Thyroid gland (tissue), 4 donors: ENCODE measurements at places on chromosomes 3 and 15.

DNA sequence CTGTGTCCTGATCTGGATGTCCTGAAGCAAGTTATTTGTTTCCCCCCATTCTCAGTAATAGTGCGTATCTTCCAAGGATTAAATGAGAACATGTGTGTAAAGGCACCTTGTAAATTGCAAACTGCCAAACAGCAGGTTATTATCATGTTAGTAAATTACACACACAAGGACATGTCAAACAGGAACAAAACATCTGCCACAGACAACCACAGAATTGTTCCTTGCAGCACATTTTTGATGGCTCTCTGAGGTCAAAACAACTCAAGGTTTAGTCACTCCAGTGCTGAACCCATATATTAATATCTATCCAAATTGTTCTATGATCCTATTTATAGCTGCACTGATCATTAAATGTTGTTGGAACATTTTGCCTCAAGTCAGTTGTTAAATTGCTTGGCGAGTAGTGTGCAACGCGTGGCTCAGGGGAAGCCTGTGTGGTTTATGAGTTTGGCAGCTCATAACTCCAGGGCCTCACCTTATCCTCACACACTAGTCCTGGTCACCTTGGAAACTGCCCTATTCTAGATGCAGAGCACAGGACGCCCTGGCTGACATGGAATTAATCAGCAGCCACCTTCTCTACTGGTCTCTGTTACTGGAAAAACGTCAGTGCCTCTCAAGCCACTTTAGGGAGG lies 46.3 kb upstream of the CDV3 start:
- DNase-seq, result no peak

GRCh38 chr15:51714911-51715310 lies 22.5 kb downstream of the LYSMD2 start:
- no peak for DNase-seq

GRCh38 chr3:38623539-38623938 lies 25.9 kb downstream of the SCN5A start:
- no peak for DNase-seq

GRCh38 chr15:89363133-89363532 lies 28.5 kb upstream of the POLG start:
- no peak for DNase-seq

DNA sequence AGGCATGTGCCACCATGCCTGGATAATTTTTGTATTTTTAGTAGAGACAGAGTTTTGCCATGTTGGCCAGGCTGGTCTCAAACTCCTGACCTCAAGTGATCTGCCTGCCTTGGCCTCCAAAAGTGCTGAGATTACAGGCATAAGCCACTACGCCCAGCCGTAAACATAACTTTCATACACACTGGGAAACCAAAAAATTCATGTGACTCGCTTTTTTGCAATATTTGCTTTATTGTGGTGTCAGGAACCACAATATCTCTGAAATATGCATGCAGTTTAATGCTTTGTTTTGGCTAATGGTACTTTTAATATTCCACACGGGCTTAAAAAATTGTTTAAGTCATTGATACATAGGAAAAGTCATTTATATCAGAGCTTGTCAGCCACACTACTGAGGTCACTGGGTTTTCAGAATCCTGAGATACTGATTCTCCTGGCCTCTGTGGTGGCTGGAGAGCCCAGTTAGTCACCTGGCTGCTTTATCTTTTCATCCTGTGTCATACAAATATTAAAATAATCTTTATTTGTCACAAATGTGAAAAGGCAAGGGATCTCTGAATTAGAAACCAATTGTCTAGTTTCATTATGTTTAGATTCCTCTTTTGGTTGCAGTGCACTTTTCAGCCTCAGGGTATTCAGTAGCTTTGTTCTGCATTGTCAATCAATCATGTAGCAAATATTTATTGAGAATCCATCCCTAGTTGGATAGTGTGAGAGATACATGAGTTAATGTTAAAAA lies 10.0 kb downstream of the TMEM62 start:
- no peak for DNase-seq

DNA sequence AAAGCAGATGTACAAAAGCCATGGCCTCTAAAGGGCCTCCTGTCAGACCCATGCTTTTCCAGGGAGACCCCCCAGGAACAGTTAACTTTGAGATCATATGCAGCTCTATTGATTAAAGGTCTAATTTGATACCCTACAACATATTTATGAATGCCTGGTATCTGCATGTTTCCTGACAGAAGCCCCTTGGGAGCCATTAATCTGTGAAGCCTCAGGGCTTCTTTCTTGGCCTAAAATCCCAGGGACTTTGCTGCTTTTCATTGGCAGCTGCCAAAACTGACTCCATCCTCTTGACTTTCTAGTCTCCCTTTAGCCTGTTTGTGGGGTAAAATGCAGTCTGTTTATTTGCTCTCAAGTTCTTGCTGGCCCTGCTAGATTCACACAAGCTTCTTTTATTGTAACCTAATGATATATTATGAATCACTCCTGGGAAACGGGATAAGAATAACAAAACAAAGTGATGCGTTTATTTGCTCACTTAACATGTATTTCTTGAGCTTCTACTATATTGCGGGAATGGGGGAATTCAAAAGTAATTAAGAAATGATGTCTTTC lies 257.0 kb downstream of the LSAMP start:
- no peak for DNase-seq

DNA sequence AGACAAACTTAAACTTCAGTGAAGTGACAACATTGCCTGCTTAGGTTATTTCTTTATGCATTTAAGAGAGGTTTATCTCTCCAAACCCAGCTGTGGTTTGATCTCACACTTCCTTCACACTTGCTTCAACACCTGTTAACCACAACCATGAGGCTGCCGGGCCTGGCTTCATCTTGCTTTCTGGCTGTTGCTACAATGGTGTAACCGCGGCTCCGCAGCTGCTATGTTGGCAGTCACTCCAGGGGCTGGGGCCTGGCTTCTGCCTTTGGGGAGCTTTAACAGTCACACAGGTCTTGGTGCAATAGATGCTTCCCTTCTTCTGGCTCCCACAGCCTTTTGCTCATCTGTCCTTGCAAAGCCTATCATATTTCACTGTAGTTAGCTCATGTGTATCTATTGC lies 72.9 kb upstream of the MNS1 start:
- no peak for DNase-seq

- DNase-seq, result peak; percentile 10
Measured at GRCh38 chr3:143885780-143886427, 37.6 kb upstream of the SLC9A9 start.

GRCh38 chr15:63004211-63004610 lies 38.3 kb upstream of the TPM1 start:
- no peak for DNase-seq

GRCh38 chr3:58202917-58203360 lies 7.8 kb downstream of the DNASE1L3 start:
- no peak for DNase-seq

DNA sequence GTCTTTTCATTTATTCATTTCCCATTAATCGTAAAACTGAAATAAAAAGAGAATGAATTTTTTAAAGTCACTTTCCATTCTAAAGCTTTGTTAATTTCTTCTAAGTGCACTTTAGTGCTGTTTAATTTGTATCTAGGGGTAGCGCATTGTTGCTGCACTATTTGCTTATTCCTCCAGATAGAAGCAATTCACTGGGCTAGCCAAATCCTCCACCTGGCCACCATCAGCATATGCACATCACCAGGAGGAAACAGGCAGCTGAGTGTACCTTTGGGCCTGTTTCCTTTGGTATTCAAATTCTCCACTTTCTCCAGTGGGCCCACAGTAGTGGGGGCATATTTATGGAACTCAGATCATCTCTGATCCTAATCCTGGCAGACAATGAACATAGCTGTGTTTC lies 29.8 kb upstream of the CPB1 start:
- no peak for DNase-seq

DNA sequence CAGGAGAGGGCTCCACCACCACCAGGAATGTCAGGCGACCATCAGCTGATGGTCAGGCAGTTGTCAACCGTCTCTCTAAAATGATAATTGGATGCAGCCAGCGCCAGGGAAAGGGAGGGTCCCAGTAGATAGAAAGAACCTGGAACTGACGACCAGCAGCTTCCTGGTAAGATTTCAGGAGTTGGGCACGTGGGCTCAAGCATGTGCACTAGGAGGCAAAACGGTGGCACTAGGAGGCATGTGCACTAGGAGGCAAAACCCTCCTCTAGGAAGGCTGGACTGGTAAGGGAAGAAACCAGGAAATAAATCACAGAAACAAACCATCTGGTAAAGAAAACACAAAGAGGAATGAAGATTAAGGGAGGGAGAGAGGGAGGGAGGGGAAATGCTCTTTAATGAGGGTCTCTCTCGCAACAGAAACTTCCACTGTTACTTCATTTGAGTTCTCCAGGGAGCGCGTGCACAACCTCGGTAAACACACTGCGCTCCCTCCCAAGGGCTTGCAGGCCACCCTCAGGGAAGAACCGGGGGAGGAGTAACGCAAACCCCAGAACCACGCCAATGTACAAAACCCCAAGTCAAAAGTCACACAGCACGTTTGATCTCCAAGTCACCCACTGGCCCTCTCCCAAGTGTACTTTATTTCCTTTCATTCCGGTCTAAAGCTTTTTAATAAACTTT lies 116.7 kb downstream of the XXYLT1 start:
- DNase-seq, result peak; percentile 22

DNA sequence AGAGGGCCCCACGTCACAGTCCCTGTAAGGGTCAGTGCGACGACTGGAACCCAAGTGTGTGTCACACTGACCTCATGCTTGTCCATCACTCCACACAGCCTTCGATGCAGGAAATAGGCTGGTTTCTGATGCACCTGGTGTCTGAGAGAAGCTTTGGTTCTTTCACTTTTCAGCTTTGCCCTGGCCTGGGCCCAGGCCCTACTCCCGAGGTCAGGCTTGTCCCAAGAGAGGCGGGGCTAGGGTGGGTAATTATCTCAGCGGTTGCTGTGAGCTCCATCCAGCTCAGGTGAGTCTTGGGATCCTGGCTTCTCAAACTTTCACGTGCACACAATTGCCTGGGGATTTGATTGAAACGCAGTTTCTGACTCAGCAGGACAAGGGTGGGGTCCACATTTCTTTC lies 19.6 kb upstream of the CHRNB4 start:
- DNase-seq, result no peak
